ENCODE measurements at places on chromosomes 3 and 15. TPM values are rescaled to one million over a fixed set of nuclear protein-coding genes. Genes with fewer than 3 reads are reported as not detected.

The PLCH1 gene
- polyA plus RNA-seq, result not detected

The MYZAP gene
- 3.6 TPM for polyA plus RNA-seq

The IMPG2 gene
- polyA plus RNA-seq, result not detected

The OR5K2 gene
- polyA plus RNA-seq, result not detected

The DPPA2 gene
- not detected for polyA plus RNA-seq

The ATP8B4 gene
- 2.4 TPM for polyA plus RNA-seq

The EXD1 gene
- not detected for polyA plus RNA-seq

The C2CD4A gene
- 0.04 TPM for polyA plus RNA-seq

The MCF2L2 gene
- polyA plus RNA-seq, result 0.05 TPM

The HHATL gene
- polyA plus RNA-seq, result not detected

The MKRN3 gene
- 3.9 TPM for polyA plus RNA-seq

The GATM gene
- 558 TPM for polyA plus RNA-seq

The GABRB3 gene
- 1.7 TPM for polyA plus RNA-seq

The CD200R1 gene
- polyA plus RNA-seq, result 2.5 TPM

The DCBLD2 gene
- 31.1 TPM for polyA plus RNA-seq

The C3orf85 gene
- not detected for polyA plus RNA-seq

The THPO gene
- polyA plus RNA-seq, result 2.2 TPM

The COL6A5 gene
- polyA plus RNA-seq, result 0.11 TPM

The CAMP gene
- 1.4 TPM for polyA plus RNA-seq

The ARRDC4 gene
- polyA plus RNA-seq, result 15.0 TPM

The CCR1 gene
- polyA plus RNA-seq, result 2.6 TPM

Data from muscle of arm (tissue), 14 donors.